ENCODE measurements at places on chromosomes 13 and 19.

DNA sequence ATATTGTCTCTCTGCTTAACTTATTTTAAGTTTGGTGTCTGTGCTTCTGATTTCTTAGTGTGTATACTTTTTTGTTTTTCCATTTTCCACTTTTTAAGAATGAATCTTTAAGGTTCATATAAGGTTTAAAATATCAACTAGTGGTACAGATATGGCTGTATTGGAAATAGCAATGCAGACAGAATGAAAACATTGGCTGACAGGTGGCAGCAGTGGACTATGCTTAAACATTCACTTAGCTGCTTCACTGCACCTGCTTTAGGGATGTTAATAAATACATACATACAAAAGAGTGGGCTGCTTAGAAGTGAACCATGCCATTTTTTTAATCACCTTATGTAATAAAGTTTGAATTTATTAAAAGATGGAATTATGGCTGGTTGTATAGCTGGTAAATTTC is 27.3 kb downstream of the TM9SF2 start:
- DNase-seq = no peak

DNA sequence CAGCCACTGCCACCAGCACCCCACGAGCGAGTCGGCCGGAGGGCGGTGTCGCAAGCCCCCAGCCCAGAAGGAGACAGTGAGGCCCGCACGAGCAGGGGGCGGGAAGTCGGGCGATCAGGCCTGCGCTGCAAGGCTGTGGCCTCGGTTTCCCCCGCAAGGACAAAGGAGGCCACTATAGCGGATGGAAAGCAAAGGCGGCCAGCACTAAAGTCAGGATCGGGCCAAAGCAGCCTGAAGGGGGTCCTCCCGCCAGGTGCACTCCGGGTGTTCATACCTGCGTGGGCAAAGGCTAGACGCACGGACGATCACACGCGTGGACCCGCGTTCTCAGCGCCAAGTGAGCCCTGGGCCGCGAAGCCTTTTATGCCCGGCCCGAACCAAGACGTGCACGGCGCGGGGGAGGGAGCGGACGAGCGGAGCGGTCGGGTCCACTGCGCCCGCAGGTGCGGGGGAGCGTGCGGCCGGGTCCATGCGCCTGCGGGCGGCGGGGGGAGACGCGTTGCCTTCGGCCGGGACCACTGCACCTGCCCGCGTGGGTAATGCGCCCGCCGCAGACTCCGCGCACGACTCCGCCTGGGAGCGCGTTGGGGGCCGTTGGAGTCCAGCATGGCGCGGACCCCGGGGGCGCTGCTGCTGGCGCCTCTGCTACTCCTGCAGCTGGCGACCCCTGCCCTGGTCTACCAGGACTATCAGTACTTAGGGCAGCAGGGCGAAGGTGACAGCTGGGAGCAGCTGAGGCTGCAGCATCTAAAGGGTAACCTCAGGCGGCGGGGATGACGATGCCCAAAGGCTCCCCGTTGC is at the start of the genes PRDX2 and THSD8:
Gene PRDX2 (minus strand): TSS at position 335 of the 801 bp plus-strand sequence. CDS start 539 bp downstream, outside the sequence.
Gene THSD8 (plus strand): TSS at position 604 of the 801 bp plus-strand sequence. CDS start 3 bp downstream, at position 607.
- DNase-seq = no peak

DNA sequence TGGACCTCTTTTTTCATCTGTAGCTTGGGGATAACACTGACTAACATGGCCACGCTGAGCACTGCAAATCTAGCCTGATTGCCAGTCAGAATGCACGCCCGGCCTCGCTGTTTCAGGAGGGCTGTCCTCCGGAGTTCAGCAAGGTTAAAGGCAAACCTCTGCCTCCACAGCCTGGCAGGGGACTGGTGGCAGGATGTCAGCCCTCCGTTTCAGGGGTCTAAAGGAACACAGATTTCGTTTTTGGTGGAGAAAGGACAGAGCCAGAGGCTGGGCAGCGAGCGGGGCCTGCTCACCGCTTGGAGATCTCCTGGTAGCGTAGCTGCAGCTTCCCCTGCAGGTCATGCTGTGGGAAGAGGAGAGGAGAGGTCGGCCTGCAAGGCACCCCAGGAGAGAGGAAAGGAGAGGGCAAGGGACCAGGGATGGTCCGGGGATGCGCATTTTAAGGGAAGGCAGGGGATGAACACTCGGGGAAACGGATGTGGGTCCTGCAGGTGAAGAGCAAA is 560 bp downstream of the NDUFA7 start:
- DNase-seq = no peak

GRCh38 chr13:74229242-74229641 is 95.0 kb upstream of the KLF12 start:
- no peak for DNase-seq

DNA sequence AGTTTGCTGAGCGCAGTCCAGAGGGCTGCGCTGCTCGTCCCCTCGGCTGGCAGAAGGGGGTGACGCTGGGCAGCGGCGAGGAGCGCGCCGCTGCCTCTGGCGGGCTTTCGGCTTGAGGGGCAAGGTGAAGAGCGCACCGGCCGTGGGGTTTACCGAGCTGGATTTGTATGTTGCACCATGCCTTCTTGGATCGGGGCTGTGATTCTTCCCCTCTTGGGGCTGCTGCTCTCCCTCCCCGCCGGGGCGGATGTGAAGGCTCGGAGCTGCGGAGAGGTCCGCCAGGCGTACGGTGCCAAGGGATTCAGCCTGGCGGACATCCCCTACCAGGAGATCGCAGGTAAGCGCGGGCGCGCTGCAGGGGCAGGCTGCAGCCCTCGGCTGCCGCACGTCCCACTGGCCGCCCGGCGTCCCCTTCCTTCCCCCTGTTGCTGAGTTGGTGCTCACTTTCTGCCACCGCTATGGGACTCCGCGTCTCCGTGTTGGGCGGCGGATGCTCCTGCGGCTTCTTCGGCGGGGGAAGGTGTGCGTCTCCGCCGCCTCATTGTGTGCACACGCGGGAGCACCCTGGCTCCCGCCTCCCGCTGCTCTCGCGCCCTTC is 772 bp downstream of the GPC6 start:
- DNase-seq = no peak

DNA sequence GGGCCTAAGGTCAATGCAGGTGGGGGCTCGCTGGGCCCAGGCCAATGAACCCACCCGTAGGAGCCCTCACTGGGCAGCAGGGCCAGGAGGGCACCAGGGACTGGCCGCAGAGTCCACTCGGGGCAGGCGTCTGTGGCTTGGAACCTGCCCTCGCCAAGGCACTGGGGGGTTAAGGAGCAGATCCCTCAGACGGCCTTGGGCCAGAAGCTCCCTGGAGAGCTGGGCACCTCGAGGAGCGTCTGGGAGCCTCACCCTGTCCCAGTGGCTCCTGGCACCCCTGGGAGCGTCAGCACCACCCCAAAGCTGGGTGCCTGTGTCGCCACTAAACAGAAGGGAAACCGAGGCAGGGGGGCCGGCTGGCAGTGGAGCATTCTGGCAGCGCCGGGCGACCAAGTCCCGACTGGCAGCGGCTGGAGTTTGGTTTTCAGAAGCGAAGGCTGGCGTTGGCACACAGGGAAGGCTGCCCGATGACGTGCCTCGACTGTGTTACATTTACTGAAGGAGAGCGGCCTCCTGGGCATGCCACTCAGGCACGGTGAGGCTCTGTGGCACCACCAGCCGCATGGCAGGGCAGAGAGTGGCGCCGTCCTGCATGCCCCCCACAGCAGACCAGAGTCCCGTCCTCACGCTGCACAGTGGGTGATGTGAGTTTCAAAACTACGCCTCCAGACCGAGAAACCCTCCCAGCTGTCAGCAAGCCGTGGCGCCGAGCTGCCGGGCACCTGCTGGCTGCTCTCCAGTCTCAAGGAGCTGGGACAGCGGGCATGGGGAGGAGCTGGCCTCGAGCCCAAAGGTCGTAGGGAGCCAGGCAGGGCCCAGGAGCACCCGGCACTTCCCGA is 9.2 kb upstream of the MEX3D start:
- no peak for DNase-seq

DNA sequence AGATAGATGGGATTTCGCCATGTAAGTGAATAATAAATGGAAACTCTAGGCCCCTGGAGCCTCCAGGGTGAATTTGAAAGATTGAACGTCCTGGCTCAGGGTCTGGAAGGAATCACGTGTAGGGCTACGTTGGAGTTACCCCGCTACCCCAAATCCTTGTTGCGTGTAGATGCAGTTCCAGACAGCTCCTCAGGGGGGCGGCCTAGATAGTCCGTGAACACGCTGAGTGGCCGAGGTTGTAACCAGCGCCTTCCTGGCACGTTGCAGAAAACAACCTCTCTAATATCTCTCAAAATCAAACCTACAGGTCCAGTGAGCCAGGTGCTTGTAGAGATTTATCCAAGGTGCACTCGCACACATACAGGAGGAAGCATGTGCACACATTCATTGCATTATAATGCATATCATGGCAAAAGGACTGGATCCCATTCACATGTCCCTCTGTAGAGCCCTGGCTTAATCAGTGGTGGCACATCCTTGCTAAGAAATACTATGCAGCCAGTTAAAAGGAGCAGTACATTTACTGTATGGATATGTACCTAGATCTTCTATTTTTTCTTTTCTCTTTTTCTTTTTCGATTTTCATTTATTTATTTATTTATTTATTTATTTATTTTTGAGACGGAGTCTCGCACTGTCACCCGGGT is 2.5 kb upstream of the KEAP1 start:
- no peak for DNase-seq

DNA sequence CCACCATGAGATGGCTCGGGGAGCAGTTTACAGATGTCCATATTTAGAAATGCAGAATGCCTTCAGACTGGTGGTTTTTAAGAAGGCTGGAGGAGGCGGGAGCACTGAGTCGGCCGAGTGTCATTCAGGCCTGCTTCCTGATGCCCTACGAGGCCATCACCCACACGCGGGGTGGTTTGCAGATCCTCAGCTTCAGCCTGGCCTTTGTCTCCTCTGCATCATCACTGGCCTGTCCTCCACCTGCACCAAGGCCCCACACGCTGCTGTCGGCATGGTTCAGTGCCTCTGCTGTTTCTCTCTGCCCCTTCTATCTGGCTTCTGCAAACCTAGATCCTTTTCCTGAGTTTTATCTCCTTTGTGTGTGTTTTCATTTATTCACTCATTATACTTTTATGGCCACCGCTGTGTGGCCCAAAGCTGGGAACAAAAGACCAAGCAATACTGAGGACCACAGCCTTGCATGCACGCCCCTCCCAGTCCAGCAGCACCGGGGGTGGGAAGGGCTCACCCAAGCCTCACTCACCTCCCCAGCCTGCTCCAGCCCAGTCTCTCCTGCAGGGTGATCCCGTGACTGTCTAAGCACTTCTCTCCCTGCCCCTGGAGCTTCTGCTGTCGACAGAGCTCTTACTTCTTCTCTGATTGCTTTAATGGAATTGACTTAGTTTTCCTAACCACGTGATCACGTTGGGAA is 240.8 kb downstream of the TEX29 start:
- DNase-seq = no peak

- no peak for DNase-seq
These were observed 9.3 kb downstream of the PLEKHF1 start for GRCh38 chr19:29674374-29675119.

DNA sequence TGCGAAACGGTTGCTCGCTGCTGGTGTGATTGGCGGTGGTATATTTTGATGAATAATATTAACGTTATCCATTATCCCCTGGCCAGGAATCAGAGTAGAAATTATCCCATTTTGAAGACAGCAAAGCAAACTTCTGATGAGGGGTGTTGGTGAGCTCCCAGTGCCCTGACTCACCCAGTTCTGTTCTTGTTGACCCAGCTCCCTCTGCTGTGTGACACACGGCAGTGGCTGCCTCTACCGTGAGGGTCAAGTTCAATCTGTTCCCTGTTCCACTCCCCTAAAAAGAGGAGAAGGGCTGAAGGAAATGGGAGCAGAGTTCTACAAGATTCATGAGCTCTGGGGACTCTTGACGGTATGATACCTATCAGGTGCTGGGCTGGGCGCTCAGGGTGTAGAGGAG is 2.0 kb downstream of the CAMSAP3 start:
- DNase-seq = no peak

- no peak for DNase-seq
These were observed 6.4 kb downstream of the YIPF2 start for GRCh38 chr19:10921910-10922637.

- no peak for DNase-seq
These were observed 24.9 kb downstream of the TEX26 start for GRCh38 chr13:30957258-30957943.
